Suppressor macrophage treated with lipopolysaccharide for 1 hour (primary cell): ENCODE measurements at places on chromosomes 12 and 14.

DNA sequence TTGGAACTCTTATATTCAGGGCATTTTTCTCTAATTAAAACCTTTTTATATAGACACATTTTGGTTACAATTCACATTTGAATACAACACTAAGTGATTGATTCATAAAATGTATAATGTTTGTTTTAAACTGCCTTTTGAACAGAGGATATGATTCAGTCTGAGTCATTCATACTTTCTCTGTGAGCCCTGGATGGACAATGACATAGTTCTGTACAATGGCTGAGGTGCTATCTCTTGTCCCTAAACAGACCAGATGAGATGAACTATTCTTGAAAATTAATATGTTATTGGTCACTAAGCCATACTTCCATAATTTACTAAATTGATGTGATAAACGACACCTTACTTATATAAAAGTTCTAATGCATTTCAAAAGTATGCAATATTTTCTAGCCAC, 199.7 kb upstream of the ATXN7L3B start:
- no peak for DNase-seq

DNA sequence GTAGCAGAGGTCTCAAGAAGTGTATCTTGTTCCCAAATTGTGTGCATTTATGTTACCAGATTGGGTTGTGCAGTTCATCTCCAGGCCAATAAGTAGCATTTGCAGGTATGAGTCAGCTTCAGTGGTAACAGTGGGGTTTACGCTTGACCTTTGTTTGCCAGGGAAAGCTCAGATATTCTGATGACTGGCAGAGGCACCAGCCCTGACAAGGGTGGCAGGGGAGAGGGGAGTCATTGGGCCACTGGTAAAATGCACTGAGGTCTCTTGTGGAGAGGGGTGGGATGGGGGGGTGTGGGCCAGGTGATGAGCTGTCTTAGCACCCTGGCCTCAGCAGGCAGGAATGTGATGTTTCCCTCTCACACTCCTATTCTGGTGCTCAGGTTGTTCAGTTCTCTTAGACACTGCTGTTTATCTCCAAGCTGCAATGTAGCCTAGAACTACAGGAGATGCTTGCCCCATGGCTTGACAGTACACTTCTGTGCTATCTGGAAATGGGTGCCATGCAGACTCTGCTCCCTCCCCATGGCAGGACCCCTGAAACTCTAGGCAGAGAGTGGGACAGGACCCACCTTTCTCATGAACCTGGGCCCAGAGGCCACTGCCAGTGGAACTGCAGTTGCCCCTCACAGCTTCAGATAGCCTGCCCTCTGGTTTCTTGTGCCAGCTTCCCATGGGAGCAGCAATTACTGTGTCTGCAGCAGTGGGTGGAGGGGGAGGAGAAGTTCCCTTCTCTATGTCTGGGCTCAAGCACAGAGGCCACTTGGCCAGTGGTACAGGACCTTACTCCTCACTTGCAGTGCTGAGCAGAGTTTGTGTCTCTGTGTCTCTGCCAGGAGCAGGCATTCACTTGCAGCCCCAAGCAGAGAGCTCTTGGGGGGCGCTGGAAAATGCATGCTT, 31.9 kb downstream of the USP15 start:
- peak; percentile 44 for DNase-seq

DNA sequence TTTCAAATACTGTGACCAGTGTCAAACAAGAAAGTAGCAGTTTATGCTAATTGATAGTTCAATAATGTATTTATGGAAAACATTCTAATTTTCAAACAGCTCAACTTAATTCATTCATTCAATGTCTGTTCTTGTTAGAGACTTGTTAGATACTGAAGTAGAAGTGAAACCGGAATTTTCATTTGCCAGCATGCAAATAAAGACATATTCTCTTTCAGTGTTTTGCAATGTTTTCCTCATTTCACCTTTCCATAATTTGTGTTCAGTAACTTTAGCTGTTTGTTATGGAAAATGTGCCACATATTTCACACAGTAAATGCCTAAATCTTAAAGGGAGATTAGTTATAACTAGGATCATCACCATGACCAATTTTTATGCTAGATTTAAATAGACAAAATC, 21.2 kb downstream of the TAS2R50 start:
- DNase-seq: no peak

- DNase-seq: no peak
These were observed 95.4 kb downstream of the PTPRO start for GRCh38 chr12:15417691-15418090.

DNA sequence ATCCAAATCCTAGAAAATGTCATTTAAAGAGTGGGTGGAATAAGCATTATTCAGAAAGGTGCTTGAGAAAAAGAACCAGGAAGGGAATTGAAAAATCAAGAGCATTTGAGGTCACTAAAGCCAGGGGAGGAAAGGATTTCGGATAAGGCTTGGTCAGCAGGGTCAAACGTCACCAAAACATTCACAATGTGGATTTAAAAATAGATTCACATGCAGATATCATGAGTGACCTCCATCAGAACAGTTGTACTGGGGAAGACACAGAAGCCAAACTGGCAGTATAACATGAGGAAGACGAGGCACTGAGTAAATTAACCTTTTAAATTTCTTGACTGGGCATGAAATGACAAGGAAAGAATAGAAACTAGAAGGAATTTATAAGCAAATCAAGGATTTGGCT, 175.1 kb upstream of the CCDC196 start:
- no peak for DNase-seq

DNA sequence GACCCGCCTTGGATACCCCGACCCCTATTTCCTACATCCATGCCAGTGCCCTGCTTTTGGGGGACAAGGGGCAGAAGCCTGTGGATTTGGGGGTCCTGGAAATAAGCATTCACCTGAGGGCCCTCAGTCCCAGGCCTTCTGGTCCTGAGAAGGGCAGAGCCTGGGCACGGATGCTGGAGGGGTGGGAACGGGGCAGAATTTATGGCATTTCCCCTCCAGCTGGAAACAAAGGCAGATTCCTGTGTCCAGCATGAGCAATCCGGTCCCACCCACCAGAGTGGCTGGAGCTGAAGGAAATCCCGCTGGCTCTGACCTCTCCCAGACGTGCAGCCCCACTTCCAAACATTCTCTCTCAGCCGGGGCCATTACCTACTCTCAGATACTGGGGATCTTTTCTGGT, 9.3 kb downstream of the ANKRD33 start:
- no peak for DNase-seq

DNA sequence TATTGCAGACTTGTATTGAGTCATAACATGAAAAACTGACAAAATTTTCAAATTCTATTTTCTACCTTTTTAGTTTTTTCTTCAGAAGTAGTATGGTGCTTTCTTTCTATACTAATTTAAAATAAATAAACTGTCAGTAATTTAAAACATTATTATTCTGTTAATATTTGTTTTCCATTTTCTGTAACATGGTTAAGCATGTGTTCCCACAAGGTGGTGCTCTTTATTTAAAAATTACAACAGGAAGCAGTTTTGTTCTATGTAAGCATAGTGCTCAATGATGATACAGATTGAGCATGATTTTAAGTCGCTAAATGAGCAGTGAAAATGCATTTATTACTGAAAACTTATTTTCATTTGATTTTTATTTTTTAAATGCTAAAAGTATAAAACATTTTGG, 114.6 kb downstream of the PPFIA2 start:
- peak; percentile 77 for DNase-seq

GRCh38 chr12:49231878-49232655, 32.8 kb upstream of the TUBA1C start:
- no peak for DNase-seq

DNA sequence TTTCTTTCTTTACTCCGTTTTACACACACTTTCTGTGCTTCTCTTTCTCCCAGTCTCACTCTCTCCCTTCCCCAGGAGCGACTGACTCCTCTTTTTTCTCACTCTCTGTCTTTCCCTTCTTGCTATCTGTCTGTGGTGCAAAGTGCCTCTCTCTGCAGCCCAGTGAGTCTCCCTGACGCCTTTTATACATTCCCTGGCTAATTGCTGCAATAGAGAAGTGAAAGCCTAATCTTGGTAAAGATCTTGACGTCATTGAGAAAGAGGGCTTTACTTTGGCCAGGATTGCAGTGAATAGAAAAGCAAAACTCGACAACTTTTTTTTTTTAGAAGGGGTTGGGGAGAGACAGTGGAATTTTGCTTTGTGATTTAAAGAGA, 706 bp upstream of the DIO2 start:
- DNase-seq: peak; percentile 1

DNA sequence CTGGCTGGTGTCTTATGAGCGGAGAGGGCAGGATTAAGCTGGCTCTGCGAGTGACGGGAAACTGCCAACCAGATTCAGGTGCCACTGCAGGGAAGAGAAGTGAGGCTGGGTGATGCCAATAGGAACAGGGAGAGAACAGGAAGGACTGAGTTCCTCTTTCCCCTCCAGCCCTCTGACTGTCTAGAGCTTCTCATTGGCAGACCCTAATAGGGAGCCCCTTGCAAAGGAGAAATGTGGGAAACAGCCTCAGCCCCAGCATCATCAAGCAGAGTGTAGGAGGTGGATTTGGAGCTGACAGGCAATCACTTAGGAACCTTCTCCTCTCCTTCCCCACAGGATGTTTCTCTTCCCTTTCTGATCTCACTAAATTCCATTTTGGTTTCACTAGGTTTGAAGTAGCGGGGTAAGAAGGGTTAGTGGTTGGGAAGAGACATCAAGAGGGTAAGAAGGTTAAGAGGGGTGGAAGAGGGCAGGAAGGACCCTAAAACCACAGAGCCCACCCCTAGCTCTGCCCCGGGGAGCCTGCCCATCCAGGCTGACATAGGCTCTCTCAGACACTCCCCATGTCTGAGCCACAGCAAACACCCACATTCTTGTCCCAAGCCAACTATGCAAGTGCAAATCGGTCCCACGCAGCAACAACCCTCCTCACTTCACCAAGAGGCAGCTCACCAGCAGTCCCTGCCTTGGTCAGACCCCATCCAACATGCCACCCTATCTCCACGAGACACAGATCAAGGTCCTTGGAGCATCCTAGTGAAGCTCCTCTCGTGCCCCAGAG, 111.1 kb downstream of the STAB2 start:
- peak; percentile 36 for DNase-seq

DNA sequence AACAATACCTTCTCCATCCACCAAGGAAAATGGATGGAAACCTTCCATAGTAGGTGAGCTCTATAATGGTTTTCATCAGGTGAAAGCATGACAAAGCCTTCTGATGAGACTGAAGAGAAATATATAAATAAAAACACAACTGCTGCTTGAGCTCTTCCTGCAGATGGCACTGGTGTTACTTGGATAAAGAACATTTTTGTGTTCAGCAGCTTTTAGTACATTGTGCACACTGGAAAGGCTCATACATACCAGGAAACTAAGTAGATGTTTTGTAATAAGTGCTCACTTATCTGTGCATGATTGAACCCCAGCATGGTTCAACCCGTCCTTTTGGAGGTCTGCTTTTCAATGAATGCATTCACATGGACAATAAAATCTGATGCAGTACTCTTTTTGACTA, 357.3 kb upstream of the MIS18BP1 start:
- DNase-seq: no peak

DNA sequence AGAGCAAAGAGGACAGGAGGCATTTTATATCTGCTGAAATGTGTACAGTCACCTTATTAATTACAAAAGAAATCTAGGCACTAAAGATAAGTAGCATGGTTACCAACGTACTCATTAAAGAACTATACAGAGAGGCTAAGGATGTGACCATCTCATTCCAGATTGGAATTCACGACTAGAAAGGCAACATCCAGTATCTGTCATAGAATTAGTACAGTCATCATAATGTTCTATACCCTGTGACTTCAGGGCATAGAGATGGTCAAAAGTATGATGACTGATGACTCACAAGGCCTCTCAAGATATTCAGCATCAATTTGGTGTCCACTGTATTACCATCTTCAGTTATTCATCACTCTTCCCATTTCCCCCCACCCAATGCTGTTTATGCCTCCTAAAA, 144.0 kb upstream of the PLEKHG7 start:
- peak; percentile 93 for DNase-seq

GRCh38 chr12:131795690-131796410, 32.3 kb upstream of the MMP17 start:
- DNase-seq: no peak

- DNase-seq: peak; percentile 85
These were observed 2.4 kb upstream of the POP5 start for GRCh38 chr12:120583478-120584030.

- DNase-seq: no peak
These were observed 81.6 kb downstream of the ASCL4 start for GRCh38 chr12:107856096-107856495.

GRCh38 chr12:66467932-66468331, 165.6 kb downstream of the HELB start:
- no peak for DNase-seq

GRCh38 chr12:70646850-70647249, 9.6 kb upstream of the PTPRB start:
- no peak for DNase-seq

GRCh38 chr12:24379861-24380521, 430.5 kb upstream of the SOX5 start:
- DNase-seq: no peak

DNA sequence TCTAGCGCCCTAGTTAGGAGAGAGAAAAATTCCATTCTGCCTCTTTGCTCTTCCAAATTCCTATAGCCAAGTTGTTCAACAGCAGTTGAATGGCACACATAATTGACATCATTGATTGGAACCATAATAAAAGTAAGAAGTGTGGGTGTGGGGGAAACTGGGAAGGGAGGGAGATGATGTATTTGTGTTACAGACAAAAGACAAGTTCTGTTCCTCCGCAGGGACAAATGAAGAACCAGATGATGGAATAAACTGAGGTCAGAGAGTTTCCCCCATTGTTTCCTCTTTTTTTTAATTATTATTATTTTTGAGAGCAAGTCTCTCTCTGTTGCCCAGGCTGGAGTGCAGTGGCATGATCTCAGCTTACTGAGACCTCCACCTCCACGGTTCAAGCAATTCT, 34.9 kb downstream of the GDF11 start:
- DNase-seq: peak; percentile 71

DNA sequence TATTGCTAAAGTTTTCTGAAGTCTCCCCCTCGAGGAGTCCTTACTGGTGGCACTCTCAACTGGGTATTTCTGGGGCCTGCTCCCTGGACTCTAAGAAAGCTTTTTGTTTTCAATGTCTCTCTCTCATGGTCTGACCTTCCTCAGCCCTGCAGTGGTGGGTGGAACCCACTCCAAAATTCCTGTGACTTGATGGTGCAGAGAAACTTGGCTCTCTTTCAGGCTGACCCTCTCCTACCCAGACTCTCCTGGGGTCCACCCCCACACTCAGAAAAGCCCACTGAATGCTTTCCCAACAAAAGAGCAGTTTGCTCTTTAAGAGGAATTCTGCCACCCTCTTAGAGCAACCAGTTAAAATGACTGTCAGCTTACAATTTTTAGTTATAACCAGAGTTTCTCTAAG, 967 bp upstream of the PTCSC3 start:
- DNase-seq: no peak

- DNase-seq: no peak
These were observed 21.5 kb downstream of the KLHL28 start for GRCh38 chr14:44940211-44940610.

DNA sequence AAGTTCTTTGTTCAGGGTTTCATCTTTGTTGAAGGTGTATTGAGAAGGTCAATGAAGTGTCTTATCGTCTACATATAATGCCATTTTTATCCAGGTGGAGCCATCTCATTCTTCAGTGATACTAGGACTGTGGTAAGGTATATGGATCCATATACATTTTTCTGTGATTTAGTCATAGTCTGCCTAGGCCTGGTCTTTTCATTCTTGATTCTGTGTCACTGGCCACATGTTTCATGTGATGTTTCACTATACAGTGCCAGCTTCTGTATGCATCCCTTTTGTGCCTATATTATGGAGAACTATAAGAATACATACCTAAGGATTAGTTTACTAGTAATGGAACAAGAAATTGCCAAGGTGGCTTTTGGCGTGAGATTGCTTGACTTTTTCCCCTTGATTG, 40.5 kb downstream of the VEZT start:
- DNase-seq: no peak
